Pancreas (tissue), 10 donors: ENCODE measurements at places on chromosomes 7 and 10. TPM values are rescaled to one million over a fixed set of nuclear protein-coding genes. Genes with fewer than 3 reads are reported as not detected.

DNA sequence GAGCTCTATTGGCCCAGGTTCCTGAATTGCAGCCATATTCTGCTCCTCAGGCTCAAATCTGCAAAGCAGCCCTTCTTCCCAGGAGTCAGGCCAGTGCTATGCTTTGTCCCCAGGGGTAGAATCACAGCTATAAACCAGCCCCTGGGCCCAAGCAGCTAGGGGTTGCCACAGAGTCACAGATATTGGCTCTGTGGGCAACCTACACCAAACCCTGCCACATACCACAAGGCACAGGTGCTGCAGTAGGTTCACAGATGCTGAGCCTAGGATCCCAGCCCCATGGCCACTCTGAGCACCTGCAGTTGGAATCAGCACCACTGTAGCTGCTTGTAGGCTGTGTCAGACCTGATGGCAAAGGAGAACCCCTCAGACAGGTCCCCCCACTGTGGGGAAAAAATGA is 43.1 kb upstream of the CAMK2B start:
- no peak for DNase-seq
- no peak overlapping the region for H3K4me3 ChIP-seq
- H3K27ac ChIP-seq: no peak overlapping the region

DNA sequence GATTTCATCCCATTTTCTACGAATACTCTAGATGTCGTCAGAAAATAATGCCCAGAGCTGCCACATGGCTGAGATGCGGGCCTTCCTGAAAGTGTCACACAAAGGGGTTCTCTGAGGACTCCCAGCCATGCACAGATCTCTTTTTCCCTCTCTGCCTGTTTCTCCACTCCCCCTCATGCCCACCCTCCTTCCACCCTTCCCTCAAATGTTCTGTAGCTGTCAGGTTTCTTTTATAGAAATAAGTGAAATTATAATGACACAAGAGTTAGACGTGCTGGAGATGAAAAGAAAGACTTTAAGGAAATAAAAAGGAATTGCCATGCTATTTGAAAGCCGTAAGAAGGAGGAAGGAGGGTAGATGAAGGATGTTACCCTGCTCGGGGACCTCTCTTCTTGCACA is 819.3 kb upstream of the CELF2 start:
- no peak for DNase-seq
- no peak overlapping the region for H3K27ac ChIP-seq
- no peaks in the 10 kb centered on the region for H3K27me3 ChIP-seq
- H3K4me1 ChIP-seq: no peaks in the 10 kb centered on the region

GRCh38 chr10:126618466-126618865 is 52.0 kb downstream of the C10orf90 start:
- H3K36me3 ChIP-seq: no peaks in the 10 kb centered on the region
- no peak for DNase-seq
- H3K4me1 ChIP-seq: no peaks in the 10 kb centered on the region

GRCh38 chr10:132551808-132552130 is 14.2 kb downstream of the INPP5A start:
- H3K27ac ChIP-seq: no peak overlapping the region
- H3K4me3 ChIP-seq: no peak overlapping the region
- no peaks in the 10 kb centered on the region for H3K36me3 ChIP-seq
- no peak for DNase-seq
- H3K4me1 ChIP-seq: peaks cover 6% of the 10 kb centered on the region

GRCh38 chr10:6593241-6593671 is 13.2 kb upstream of the PRKCQ start:
- DNase-seq: no peak
- H3K27ac ChIP-seq: no peak overlapping the region
- no peak overlapping the region for H3K4me3 ChIP-seq
- no peaks in the 10 kb centered on the region for H3K4me1 ChIP-seq
- H3K27me3 ChIP-seq: no peaks in the 10 kb centered on the region

DNA sequence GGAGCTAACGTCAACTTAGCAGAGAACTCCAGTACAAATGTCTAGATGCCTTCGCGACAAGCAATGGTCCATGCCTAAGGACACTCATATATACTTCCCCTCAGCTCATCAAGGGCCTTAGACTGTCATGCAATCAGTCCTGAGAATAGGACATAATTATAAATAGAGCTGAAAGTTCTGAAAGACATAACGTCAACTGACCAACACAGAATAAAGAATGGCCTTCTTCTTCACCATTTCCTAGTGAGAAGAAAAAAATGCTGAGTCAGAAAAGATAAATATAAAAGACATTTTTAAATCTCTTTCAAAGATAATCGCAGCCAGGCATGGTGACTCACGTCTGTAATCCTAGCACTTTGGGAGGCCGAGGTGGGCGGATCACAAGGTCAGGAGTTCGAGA is 83.2 kb downstream of the ARMH3 start:
- H3K36me3 ChIP-seq: peaks cover 7% of the 10 kb centered on the region
- no peaks in the 10 kb centered on the region for H3K4me1 ChIP-seq
- H3K27ac ChIP-seq: no peak overlapping the region
- H3K4me3 ChIP-seq: no peak overlapping the region
- H3K27me3 ChIP-seq: no peaks in the 10 kb centered on the region

- no peaks in the 10 kb centered on the region for H3K4me1 ChIP-seq
- H3K4me3 ChIP-seq: no peak overlapping the region
- H3K36me3 ChIP-seq: no peaks in the 10 kb centered on the region
- H3K27me3 ChIP-seq: no peaks in the 10 kb centered on the region
- no peak overlapping the region for H3K27ac ChIP-seq
- no peak for DNase-seq
Measured at GRCh38 chr7:147423875-147424274, 1166.7 kb upstream of the C7orf33 start.

- H3K27ac ChIP-seq: peak overlapping the region; percentile 13
- no peak overlapping the region for H3K4me3 ChIP-seq
- H3K4me1 ChIP-seq: peaks cover 6% of the 10 kb centered on the region
- H3K27me3 ChIP-seq: no peaks in the 10 kb centered on the region
- no peaks in the 10 kb centered on the region for H3K36me3 ChIP-seq
Measured at GRCh38 chr7:50962962-50963374, 180.3 kb upstream of the GRB10 start.

DNA sequence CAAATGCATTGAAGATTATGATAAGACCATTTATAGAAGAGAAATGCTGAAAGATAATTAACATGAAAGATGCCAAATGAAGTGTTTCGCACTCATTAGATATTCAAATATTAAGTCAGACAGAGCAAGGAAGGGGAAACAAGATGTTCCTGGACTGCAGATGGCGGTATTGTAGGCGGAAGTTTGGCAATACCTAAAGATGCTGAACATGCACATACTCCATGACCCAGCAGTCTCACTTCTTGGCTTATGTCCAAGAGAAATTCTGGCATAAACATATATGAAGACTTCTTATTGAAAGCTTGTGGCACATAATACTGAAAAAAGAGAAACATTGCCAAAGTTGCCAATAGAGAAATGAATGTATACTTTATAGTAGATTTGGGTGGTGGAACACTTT is 325.4 kb upstream of the SEMA3C start:
- H3K4me3 ChIP-seq: no peak overlapping the region
- no peaks in the 10 kb centered on the region for H3K27me3 ChIP-seq
- H3K27ac ChIP-seq: no peak overlapping the region
- no peaks in the 10 kb centered on the region for H3K36me3 ChIP-seq

DNA sequence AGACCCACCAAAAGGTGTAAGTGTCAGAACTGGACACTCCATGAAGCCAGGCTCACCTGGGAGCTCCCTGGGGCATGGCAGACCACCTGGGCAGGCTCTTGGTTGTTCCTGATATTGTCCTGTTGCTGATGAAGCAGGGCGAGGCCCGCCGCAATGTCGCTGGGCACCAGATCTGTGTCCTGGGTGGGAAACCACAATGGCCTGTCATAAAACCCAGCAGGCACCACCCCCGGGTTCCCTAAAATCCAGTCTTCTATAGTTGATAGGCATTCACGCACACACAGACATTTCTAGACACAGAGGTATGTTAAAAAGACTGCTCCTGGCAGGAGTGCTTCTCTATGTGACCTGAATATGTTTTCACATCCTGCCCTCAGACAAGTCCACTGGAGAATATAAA is 15.0 kb downstream of the DAGLB start:
- H3K36me3 ChIP-seq: no peaks in the 10 kb centered on the region
- no peaks in the 10 kb centered on the region for H3K27me3 ChIP-seq
- no peak for DNase-seq
- no peak overlapping the region for H3K27ac ChIP-seq

- no peak for DNase-seq
- H3K4me3 ChIP-seq: no peak overlapping the region
- H3K4me1 ChIP-seq: no peaks in the 10 kb centered on the region
- H3K27me3 ChIP-seq: peaks cover 1% of the 10 kb centered on the region
- H3K36me3 ChIP-seq: no peaks in the 10 kb centered on the region
Measured at GRCh38 chr7:82051601-82052000, 281.8 kb upstream of the HGF start.

GRCh38 chr7:144736880-144737493 is 98.9 kb downstream of the TPK1 start:
- no peak for DNase-seq
- H3K27me3 ChIP-seq: no peaks in the 10 kb centered on the region
- H3K4me3 ChIP-seq: no peak overlapping the region

DNA sequence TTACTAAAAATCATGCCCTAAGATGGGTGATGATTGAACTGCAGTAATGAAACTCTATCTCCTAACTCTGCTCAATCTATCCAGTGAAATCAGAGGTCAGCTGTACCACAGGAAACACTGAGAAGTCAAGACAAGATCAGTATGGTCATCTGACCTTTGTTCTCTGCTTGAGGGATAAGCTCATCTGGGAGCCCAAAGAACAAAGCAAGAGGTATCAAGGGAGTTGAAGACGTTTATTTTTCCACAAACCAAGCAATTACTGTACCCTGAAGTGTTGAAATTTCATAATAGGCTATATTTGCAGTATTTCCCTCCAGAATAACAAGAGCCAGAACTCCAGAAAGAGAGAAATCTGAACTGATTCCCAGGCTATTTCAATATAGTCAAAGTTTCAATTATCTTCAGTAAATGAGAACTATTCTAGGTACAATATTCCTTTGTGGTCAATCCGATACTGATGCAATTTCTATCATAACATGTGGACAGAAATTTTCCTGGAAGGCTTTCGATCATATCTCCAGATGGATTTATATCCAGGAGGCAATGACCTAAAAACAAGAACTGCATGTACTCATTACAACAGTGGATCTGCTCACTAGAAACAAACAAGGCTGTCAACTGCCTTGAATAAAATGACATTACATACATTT is 345.3 kb downstream of the TNS3 start:
- H3K27me3 ChIP-seq: no peaks in the 10 kb centered on the region
- H3K36me3 ChIP-seq: no peaks in the 10 kb centered on the region
- no peak overlapping the region for H3K4me3 ChIP-seq
- DNase-seq: no peak
- no peak overlapping the region for H3K27ac ChIP-seq
- no peaks in the 10 kb centered on the region for H3K4me1 ChIP-seq

Gene NRCAM
- 53.6 TPM for total RNA-seq

Gene TRIM73
- total RNA-seq: 3.6 TPM

Gene TMEM130
- total RNA-seq: 0.43 TPM

Gene GPR85
- 0.12 TPM for total RNA-seq

Gene PAPSS2
- 33.9 TPM for total RNA-seq

Gene AGR2
- total RNA-seq: 9.3 TPM

Gene CPXM2
- 2.3 TPM for total RNA-seq

Gene MMRN2
- total RNA-seq: 7.4 TPM

Gene ZNF862
- 8.7 TPM for total RNA-seq

Gene FAM13C
- total RNA-seq: 1.5 TPM
